Activated T-helper 1 cell treated with anti-CD3 and anti-CD28 coated beads, Interleukin-12 subunit alpha, Interleukin-12 subunit beta, Interleukin-2, Interleukin-4 antibody, amounts not matched to agents 30 ng/mL and 10 ng/mL and 1 ng/mL, durations not matched to agents 14 hours and 24 hours and 36 hours (primary cell): ENCODE measurements at places on chromosomes 12 and 14. TPM values are rescaled to one million over a fixed set of nuclear protein-coding genes. Genes with fewer than 3 reads are reported as not detected.

- DNase-seq: no peak
Measured at GRCh38 chr12:102966200-102966863, 8.9 kb downstream of the ASCL1 start.

GRCh38 chr12:116818341-116818856, 62.8 kb downstream of the HRK start:
- DNase-seq: peak; percentile 7

- no peak for DNase-seq
Measured at GRCh38 chr14:82641050-82641540, 1107.4 kb upstream of the SEL1L start.

DNA sequence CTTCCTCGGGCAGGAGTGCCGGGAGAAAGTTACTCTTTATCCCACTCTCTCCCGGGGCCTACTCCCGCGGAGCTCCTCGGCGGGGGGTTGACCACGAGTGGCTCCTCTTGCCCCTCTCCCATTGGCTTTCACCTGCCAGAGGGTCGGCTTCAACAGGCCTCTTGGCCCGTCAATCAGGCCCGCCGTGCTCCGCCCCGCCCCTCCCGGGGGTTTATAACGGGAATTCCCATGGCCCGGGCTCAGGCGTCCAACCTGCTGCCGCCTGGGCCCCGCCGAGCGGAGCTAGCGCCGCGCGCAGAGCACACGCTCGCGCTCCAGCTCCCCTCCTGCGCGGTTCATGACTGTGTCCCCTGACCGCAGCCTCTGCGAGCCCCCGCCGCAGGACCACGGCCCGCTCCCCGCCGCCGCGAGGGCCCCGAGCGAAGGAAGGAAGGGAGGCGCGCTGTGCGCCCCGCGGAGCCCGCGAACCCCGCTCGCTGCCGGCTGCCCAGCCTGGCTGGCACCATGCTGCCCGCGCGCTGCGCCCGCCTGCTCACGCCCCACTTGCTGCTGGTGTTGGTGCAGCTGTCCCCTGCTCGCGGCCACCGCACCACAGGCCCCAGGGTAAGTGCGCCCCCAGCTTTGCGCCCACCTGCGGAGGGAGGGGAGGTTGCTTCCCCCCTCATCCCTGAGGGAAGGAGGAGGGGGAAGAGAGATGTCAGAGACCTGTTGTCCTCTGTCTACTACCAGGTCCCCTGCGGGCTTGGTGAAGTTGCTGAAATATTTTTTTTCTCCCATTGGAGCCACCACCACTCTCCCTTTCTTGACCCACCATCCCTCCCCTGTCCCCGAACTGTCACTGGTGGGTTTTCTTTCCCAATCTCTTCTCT, at the start of gene SMOC1:
SMOC1 (plus strand) TSS at position 242 of the 869 bp plus-strand sequence; CDS start at position 505, 263 bp downstream.
- no peak for DNase-seq

DNA sequence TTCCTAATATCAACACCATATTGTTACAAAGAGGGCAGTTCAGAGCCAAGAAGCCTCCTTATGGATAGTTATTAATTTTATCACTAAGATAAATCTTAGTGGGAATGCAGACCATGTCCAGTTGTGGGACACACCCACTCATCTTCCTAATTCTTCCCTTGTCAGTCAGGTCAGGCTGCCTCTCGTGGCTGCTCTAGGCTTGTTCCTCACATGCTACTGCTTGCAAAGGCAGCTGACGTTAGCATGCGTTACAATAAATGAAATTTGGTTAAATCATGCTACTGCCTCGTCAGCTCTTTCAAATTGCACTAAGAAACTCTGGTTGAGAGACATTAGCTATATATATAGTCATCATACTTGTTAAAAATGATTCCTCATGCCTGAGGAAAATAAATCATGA, 108.4 kb downstream of the CAND1 start:
- DNase-seq: no peak

The KRT3 gene
- 0.08 TPM in 1 of 2 replicates, not detected in the other for total RNA-seq

The ACVRL1 gene
- not detected in 2 replicates for total RNA-seq

The TAS2R7 gene
- not detected in 2 replicates for total RNA-seq

The TMEM229B gene
- total RNA-seq: 1.7 and 1.8 TPM in 2 replicates

DNA sequence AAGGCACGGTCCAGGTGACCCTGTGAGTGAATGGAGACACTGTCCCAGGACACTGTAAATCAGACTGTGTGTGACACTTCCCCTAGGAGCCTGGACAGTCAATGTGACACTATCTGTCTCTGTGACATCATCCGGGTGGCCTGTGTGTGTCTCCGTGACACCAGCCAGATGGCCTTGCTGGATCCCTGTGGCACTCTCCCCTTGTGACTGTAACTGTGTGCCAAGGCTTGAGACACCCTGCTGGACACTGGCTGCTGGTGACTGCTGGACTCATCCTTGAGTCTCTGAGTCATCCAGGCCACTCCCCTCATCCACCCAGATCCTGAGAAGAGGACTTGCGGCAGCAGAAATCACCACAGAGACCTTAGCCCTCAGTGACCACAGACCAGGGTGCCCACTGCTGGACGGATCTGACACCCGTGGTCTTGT, 51.6 kb downstream of the MVK start:
- DNase-seq: no peak

- DNase-seq: no peak
Measured at GRCh38 chr14:53027041-53027440, 76.2 kb upstream of the FERMT2 start.

The C12orf60 gene
- 2.1 and 2.2 TPM in 2 replicates for total RNA-seq

GRCh38 chr12:74538491-74539258, 1.0 kb downstream of the ATXN7L3B start:
- DNase-seq: peak; percentile 21

DNA sequence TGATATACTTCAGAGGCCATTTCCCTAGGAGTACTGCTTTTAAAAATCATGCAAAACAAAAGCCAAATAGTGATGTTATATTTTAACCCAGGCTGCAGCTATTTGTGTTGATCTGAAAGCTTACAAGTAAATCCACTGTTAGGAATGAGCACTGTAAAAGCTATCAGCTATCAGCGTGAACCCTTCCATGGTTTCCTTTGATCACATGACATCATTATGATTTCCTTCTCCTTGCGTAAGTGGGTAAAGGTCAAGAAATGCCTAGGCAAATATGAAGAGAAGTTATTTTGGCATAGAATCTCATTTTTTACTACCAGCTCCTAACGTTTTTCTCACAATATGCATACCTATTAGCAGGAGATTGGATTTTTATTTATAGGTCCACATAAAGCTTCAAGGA, 48.6 kb upstream of the CATSPERB start:
- no peak for DNase-seq

The RFLNA gene
- not detected in 2 replicates for total RNA-seq

The IL22 gene
- total RNA-seq: 3.4 TPM in 2 replicates

DNA sequence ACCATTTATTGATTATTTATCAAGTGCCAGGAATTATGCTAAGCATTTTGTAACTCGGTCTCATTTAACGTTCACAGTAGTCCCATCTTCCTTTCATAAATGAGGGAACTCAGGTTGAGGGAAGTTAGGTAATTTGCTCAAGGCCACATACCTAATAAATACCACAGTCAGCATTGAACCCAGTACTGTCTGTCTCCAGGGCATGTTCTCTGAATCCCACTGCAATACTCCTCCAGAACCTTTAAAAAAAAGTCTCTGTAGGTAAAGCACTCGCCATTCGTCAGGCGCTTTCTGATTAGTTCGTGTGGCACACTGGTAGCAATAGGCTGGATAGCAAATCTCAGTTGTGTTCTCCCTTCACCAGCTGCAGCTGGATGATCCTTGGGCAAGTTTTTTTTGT, 14.3 kb downstream of the SLC17A8 start:
- DNase-seq: no peak

- no peak for DNase-seq
Measured at GRCh38 chr12:25332143-25332542, 81.4 kb upstream of the KRAS start.

DNA sequence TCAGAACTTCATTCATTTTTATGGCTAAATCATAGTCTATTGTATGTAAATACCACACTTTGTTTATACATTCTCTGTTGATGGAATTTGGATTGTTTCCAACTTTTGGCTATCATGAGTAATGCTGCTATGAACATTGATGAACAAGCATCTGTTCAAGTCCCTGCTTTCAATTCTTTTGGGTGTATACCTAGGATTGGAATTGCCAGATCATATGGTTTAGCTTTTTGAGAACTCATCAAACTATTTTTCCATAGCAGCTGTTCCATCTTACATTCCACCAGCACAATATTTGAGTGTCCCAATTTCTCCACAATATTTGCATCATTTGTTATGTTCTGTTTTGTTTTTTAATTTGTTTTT, 52.3 kb upstream of the CCND2 start:
- DNase-seq: no peak

The NRIP2 gene
- not detected in 2 replicates for total RNA-seq

GRCh38 chr14:96376093-96376492, 12.8 kb downstream of the GSKIP start:
- no peak for DNase-seq
